Cardiac muscle cell (in vitro differentiated cells and primary cell): ENCODE measurements at places on chromosomes 3 and 15.

DNA sequence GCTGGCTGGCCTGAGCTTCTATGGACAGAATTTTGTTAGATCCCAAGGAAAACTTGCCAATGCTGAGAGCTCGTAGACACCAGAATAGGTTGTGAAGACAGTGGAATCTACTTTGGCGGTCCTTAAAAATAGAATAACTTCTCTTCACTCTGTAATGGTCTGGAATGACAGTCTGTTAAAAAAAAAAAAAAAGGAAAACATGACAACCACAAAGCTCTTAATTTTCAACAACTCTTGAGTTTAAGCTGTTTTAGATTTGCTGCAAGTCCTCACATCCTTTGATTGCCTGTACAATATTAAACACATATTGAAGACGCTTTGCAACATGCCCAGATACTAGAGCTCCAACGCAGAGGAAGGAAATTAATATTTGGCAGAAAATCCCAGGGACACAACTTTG is 122.8 kb upstream of the GALNT15 start:
- no peak for DNase-seq
- no peaks in the 10 kb centered on the region for H3K36me3 ChIP-seq
- H3K4me1 ChIP-seq = peaks cover 13% of the 10 kb centered on the region
- no peak overlapping the region for H3K27ac ChIP-seq

DNA sequence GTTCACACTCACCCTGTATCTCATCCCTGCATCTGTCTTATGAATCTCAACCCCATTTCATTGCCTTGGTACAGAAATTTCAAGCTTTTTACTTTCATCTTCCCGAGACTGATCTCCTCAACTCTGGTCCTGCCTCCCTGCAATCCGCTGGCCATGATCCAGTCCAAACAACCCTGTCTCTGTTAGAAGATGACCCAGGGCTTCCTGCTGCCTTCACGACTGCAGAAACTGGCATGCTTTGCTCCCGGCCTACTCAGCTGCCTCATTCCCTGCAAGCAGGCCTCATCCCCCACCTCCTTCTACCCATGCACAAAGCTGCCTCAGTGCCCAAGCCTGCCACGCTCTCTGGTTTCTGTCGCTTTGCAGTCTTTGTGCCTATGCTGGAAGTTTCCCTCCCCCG is 12.4 kb downstream of the HES1 start:
- DNase-seq = no peak
- H3K27me3 ChIP-seq = no peaks in the 10 kb centered on the region
- H3K4me1 ChIP-seq = no peaks in the 10 kb centered on the region
- no peak overlapping the region for H3K4me3 ChIP-seq
- no peaks in the 10 kb centered on the region for H3K36me3 ChIP-seq

- H3K4me3 ChIP-seq = no peak overlapping the region
- DNase-seq = no peak
- no peaks in the 10 kb centered on the region for H3K36me3 ChIP-seq
- H3K27ac ChIP-seq = peak overlapping the region; percentile 60
- H3K27me3 ChIP-seq = no peaks in the 10 kb centered on the region
- peaks cover 24% of the 10 kb centered on the region for H3K4me1 ChIP-seq
Measured at GRCh38 chr3:128411574-128412064, 55.1 kb downstream of the DNAJB8 start.

GRCh38 chr3:129576514-129577352 is 29.7 kb downstream of the PLXND1 start:
- H3K4me3 ChIP-seq = no peak overlapping the region
- H3K27me3 ChIP-seq = no peaks in the 10 kb centered on the region
- no peaks in the 10 kb centered on the region for H3K36me3 ChIP-seq
- H3K27ac ChIP-seq = no peak overlapping the region
- no peak for DNase-seq

DNA sequence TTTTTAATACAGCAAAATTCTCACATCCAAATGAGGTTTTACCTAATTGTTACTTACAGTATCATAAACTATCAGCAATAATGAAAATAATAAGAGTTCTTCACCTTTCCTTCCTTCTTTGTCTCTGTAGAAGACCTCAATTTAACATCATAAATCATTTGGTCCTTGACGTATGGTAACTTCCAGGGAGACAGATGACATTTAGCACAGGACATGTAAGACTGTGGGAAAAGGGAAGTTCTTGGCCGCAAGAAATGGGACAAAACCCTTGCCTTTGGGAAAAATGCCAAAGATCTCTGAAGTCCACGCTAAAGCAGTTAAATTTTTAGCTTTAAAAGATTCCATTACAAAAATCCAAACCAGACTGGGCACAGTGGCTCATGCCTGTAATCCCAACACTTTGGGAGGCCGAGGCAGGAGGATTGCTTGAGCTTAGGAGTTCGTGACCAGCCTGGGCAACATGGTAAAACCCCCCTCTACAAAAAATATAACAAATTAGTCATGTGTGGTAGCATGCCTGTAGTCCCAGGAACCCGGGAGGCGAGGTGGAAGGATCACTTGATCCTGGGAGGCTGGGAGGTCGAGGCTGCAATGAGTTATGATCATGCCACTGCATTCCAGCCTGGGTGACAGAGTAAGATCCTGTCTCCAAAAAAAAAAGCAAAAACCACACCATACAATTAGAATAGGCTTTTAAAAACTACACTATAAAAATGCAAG is 8.8 kb downstream of the PTPN9 start:
- no peaks in the 10 kb centered on the region for H3K36me3 ChIP-seq
- no peak overlapping the region for H3K27ac ChIP-seq
- peaks cover 2% of the 10 kb centered on the region for H3K4me1 ChIP-seq
- no peaks in the 10 kb centered on the region for H3K27me3 ChIP-seq
- DNase-seq = no peak

- no peak overlapping the region for H3K27ac ChIP-seq
- H3K4me3 ChIP-seq = no peak overlapping the region
- H3K4me1 ChIP-seq = peaks cover 3% of the 10 kb centered on the region
- no peak for DNase-seq
- peaks cover 2% of the 10 kb centered on the region for H3K27me3 ChIP-seq
Measured at GRCh38 chr3:127216415-127217261, 23.7 kb downstream of the PRR23E start.

- H3K27me3 ChIP-seq = no peaks in the 10 kb centered on the region
- H3K4me1 ChIP-seq = peaks cover 32% of the 10 kb centered on the region
- no peak for DNase-seq
Measured at GRCh38 chr3:98900265-98901118, 1.0 kb downstream of the DCBLD2 start.

DNA sequence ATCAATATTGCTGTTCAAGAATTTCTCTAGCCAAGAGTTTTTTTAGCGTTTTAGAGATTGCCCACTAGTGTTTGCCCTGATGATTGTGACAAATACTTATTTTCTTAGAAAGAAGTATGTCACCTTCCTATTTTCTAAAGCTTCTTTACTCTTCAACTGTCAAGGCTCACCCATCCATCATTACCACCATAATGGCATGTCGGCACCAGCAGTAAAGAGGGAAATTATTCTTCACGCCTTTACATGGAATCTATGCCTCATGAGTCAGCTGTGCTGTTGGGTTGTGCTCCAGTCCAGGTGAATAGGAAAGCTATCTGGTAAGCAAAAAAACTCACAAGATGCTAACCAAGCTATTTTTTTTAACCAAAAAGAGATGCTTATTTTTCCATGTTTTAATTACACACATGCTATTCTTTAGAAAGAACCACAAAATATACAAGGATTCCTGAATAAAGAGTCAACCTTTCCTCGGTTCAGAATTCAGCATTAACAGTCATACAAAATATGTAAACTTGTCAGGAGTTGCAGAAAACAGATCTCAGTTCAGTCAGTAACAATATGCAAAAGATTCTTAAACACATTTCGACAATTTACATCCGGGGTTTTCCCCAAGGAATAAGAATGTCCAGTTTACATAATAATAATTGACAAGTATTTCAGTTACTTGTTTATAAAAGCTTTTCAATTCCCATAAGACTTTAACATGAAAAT is 128.0 kb downstream of the ATP8B4 start:
- H3K27ac ChIP-seq = no peak overlapping the region
- H3K4me3 ChIP-seq = no peak overlapping the region
- H3K36me3 ChIP-seq = no peaks in the 10 kb centered on the region
- no peaks in the 10 kb centered on the region for H3K27me3 ChIP-seq
- peaks cover 10% of the 10 kb centered on the region for H3K4me1 ChIP-seq

DNA sequence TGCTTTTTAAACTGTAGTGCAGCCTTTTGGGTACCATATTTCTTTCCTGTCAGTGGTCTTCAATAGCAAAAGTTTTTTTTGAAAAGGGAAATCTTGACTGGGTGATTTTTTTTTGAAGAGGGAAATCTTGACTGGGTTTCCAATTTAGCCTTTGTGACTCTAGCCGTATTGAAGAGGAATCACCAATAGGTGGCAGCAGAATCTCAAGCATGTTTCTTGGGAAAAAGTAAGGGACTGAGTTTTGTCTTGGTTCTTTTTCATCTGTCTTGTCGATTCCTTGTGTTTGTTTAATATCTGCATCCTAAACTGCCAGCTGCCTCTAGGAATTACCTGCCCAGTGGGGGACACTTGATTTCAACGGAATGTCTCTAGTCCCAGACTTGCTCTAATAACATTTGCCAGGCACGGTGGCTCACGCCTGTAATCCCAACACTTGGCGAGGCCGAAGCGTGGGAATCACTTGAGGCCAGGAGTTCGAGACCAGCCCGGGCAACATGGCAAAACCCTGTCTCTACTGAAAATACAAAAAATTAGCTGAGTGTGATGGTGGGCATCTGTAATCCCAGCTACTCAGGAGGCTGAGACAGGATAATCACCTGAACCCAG is 89.2 kb downstream of the RBPMS2 start:
- H3K27ac ChIP-seq = no peak overlapping the region
- peaks cover 31% of the 10 kb centered on the region for H3K36me3 ChIP-seq
- H3K4me1 ChIP-seq = peaks cover 12% of the 10 kb centered on the region
- no peak overlapping the region for H3K4me3 ChIP-seq
- DNase-seq = peak; percentile 76

GRCh38 chr3:28253040-28253715 is 11.8 kb downstream of the CMC1 start:
- no peak overlapping the region for H3K4me3 ChIP-seq
- no peak overlapping the region for H3K27ac ChIP-seq
- no peaks in the 10 kb centered on the region for H3K27me3 ChIP-seq
- H3K36me3 ChIP-seq = no peaks in the 10 kb centered on the region
- no peak for DNase-seq

DNA sequence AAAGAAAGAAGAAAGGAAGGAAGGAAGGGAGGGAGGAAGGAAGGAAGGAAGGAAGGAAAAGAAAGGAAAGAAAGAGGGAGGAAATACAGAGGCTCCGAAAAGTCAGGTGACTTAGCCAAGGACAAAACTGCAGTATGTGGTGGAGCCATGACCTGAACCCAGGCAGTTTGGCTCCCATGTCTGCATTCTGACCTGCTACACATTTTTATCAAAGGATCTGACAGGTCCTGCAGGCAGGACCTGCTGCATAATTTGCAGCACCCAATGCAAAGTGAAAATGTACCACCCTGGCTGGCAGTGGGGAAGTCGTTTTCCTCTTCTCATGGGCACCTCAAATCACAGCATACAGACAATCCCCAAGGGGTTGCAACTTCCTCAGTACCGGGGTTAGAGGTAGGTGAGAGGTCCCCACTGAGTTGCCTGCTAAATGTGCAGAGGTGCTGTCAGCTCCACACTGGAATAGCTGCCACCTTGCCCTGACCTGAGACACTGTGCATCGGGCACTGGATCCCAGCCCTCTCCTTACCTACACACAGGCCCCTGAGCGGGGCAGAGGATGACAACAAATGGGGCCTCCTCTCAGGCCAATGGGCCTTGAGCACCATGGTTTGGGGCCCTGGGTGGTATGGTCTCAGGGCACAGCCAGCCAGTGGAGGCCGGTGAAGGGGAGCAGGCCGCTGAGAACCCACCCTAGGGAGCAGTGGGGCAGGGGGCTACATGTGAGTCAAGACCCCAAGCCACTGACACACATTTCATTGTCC is 175.1 kb downstream of the SHQ1 start:
- no peaks in the 10 kb centered on the region for H3K36me3 ChIP-seq
- H3K4me1 ChIP-seq = no peaks in the 10 kb centered on the region
- H3K4me3 ChIP-seq = no peak overlapping the region
- no peak for DNase-seq
- H3K27ac ChIP-seq = no peak overlapping the region

- H3K27me3 ChIP-seq = no peaks in the 10 kb centered on the region
- no peaks in the 10 kb centered on the region for H3K4me1 ChIP-seq
- no peak overlapping the region for H3K4me3 ChIP-seq
- H3K27ac ChIP-seq = no peak overlapping the region
Measured at GRCh38 chr3:192417559-192418055, 309.7 kb downstream of the FGF12 start.
